Activated CD4-positive, CD25-positive, alpha-beta regulatory T cell treated with anti-CD3 and anti-CD28 coated beads, Interleukin-2, amount 50 U/mL, for 24 hours (primary cell): ENCODE measurements at places on chromosomes 5 and 9.

- ATAC-seq = peak; percentile 56
Observed at GRCh38 chr5:157180374-157181264, at the start of gene ITK. Gene ITK, plus strand, starts transcription at chr5:157180840. Its CDS starts 138 bp downstream, at chr5:157180978.

- ATAC-seq = no peak
Observed at GRCh38 chr9:111961009-111961408, 64.4 kb downstream of the UGCG start.

- ATAC-seq = peak; percentile 86
Observed at GRCh38 chr5:55338810-55339243, 31.0 kb downstream of the MTREX start.

DNA sequence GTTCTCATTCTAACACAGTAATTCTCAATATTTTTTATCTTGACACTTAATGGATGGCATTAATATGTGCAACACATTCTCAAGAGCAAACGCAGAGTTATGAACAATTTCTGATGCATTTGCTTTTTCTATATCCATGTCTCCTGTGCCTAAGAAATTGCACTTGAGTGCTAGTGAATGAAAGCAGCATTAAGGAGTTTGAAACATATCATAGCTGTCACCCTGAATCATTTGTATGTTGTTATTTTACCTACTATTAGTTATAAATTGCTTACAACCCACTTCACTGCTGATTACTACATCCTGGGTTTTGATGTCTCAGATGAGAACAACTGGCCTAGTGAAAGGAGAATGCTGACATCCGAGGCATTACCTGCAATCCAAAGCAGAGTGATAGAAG, 387.3 kb downstream of the RASEF start:
- no peak for ATAC-seq

- ATAC-seq = no peak
Observed at GRCh38 chr9:110918316-110919049, 119.8 kb downstream of the LPAR1 start.

DNA sequence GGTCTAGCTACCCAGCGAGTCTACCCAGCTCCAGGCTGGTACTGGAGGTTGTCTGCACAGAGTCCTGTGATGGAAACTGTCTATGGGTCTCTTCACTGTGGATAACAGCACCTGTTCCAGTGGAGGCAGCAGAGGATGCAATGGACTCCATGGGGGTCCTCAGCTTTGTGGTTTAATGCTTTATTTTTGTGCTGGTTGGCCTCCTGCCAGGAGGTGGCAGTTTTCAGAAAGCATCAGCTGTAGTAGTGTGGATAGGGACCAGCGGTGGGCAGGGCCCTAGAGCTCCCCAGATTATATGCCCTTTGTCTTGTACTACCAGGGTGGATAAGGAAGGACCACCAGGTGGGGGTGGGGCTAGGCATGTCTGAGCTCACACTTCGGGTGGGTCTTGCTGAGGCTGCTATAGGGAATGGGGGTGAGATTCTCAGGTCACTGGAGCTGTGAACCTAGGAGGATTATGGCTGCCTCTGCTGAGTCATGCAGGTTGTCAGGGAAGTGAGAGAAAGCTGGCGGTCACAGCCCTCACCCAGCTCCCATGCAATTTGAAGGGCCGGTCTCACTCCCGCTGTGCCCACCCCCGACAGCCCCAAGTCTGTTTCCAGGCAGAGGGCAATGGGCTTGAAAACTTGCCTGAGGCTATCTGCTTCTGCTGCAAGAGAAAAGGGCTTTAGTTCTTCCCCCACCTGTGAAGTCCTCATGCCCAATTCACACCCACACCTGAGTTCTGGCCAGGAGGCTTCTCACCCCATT, 397.1 kb downstream of the TLE1 start:
- no peak for ATAC-seq

DNA sequence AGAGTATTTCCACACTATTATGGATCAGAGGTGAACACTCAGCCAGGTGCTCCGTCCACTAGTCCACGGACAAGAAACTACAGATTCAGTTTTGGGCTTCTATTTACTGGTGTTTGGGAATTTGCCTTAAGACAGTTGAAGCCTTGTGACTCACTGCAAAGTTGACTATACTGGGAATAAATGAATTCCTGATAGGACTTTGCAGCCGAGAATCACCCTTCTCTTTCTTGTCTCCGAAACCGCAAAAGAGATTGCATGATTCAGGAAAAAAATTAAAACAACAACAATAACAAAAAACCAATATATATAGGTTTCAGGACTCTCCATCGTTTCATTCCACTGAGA, 716 bp downstream of the TMEM171 start:
- ATAC-seq = no peak

DNA sequence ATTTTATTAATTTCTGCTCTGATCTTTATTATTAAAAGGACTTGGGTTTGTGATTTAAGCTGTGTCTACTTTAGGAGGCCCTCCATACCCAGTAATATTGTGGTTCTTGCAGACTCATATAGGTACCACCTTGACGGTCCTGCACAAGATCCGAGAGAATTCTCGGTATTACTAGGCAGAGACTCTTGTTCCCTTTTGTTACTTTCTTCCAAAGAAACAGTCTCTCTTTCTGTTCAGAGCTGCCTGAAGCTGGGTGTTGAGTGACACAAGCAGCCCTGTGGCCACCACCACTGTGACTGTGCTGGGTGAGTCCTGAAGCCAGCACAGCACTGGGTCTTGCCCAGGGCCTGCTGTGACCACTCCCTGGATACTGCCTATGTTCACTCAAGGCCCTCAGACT, 666.6 kb downstream of the SEMA5A start:
- no peak for ATAC-seq

DNA sequence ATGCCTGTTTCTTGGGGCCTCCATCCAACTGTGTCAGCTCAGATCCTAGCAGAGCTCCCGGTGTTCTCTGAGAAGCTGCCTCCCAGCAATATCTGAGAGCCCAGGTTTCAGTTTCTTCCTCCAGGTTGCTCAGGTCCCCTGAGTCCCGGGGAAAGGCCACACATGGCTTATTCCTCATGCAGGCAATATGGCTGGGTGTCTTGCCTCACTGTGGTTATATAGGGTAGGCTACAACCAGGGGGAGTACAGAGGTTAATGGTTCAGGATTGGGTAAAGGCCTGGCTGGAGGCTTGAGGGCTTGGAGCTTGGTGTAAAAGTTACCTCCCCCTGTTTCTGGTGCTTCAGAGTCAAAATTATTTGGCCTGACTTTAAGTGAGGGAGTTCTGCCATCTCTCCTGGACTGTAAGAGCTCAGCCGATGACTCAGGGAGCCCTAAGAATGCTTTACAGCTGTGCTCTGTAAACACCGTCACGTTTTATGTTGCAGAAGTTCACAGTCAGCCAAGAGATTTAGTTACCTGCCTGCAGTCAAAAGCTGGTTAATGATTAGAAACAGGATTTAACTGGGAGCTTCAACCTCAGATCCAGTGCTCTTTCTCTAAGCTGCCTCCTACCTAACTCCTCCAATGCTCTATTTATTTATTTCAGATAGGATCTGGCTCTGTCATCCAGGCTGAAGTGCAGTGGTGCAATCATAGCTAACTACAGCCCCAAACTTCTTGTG, 24.3 kb upstream of the UBAP2 start:
- no peak for ATAC-seq

GRCh38 chr9:91116211-91116610, 245.5 kb downstream of the AUH start:
- no peak for ATAC-seq

DNA sequence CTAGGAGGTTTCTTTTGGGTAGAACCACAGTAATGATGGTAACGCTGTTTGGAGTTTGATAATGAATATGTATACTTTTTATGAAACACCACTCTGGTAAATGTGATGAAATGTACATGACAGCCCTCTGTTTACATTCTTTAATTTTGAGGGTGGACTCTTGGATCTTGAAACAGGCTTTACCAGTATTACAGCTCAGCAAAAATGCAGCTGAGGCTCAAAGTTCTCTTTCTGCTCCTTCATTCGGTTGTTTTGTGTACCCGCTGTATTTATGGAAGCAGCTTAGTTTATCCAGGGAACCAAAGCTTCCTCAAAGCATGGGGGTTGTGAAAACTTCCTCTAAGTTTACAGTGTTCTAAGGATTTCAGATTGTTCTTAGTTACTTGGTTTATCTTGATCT, 11.1 kb downstream of the GAPVD1 start:
- ATAC-seq = no peak

DNA sequence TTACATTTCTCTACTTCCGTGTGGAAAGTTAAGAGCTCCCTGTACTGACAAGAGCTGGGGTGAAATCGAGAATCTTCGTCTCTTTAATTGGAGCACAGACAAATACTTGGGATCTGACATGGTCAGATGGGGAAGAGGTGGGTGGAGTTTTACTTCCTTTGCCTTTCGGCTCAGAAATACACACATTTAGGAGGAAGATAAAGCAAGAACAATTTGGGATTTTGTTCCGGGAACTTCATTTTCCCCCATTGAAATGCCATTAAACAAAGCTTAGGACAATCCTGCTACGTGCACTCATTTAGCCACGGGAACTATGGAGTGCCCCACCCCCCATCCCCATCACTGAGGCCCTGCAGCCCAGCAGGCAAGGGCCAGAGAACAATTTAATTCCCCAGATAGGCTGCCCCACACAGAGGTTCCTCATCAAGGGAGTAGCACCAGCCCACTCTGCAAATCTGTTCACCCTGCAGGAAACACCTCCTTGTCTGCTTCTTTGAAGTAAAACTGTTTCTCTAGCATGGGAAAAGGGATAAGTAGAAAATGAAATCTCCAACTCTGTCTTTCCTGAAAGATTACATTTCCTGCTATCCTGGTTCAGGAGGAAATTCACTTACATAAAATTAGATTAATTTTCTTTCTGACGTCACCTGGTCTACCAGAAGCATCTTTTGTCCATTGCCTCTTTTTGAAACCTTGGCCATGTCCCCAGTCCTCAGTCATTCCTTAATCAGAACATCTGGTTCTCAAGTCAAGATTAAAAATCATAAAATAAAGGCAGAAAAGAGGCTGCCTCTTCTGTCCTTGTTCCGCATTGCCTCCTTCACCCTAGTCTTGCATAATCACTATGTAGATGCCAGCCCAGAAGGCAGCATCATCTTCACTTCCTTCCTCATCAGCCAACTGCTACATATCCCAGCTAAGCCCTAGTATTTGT, 206.4 kb downstream of the ENC1 start:
- ATAC-seq = no peak

- ATAC-seq = no peak
Observed at GRCh38 chr9:107863396-107863795, 373.8 kb upstream of the KLF4 start.

GRCh38 chr9:12425878-12426864, 267.0 kb upstream of the TYRP1 start:
- ATAC-seq = no peak
